ENCODE measurements at places on chromosomes 2 and 18.
A peak's percentile ranks its signal among the peaks of the same experiment; 100 is the strongest.

GRCh38 chr2:239889641-239890121, 135.5 kb downstream of the NDUFA10 start:
- no peak for DNase-seq

DNA sequence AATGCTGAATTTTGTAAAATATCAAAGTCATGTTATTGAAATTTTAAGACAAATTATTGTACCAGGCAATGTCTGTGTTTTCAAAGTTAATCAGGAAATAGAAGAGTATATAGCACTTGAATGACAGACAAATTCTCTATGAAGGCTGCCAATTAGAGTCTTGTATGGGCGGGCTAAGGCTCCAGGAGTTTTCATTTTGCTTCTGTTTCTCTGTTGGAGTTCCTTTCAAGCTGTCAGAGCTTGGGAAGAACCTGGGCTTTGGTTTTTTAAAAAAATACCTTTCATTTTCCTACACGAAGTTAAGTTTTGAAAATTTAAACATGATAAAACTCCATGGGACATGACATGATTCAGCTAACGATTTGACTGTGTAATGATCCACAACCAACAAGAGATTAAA, 339.0 kb upstream of the KCNH7 start:
- no peak for DNase-seq

- DNase-seq, result no peak
These were observed 104.7 kb downstream of the HNRNPLL start for GRCh38 chr2:38498045-38498481.

DNA sequence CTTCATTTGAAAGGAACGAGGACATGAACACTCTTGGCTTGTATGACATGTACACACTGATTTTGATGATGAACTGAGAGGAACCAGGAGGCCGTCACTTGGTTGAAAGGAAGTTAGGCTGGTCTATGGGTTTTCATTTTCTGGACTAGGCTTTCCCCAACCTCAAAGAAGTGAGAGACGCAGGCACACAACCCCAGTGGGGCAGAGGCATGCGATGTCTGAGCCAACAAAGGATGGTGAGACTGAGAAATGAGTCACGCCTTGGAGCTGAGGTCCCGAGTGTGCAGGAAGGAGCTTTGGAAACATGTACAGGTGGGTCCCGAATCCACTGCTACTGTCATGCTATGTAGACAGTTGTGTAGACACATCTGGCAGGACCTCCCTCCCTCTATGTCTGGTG, 24.1 kb downstream of the SIGLEC15 start:
- no peak for DNase-seq

GRCh38 chr2:240520130-240520973, 37.4 kb downstream of the ANKMY1 start:
- no peak for DNase-seq

GRCh38 chr2:183179156-183179555, 54.9 kb downstream of the NUP35 start:
- DNase-seq, result no peak

- no peak for DNase-seq
These were observed 3.1 kb downstream of the SLC14A1 start for GRCh38 chr18:45727068-45727467.

DNA sequence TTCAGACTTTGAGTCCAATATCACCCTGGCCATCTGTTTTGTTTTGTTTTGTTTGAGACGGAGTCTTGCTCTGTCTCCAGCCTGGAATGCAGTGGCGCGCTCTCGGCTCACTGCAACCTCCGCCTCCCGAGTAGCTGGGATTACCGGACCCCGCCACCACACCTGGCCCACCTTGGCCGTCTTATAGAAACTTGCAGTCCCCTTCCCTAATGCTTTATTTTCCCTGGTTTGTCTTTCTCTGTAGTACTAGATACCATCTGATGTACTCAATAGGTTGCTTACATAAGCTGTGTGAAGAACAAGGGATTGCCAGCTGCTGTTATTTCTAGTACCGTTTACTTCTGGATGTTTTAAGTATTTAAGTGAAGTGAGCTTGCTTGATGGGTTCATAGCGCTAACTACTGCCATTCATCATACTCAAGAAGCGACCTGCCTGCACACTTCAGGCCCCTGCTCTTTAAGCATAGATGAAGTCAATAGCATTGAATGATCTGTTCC, 1.2 kb downstream of the RPL31 start:
- DNase-seq, result no peak

DNA sequence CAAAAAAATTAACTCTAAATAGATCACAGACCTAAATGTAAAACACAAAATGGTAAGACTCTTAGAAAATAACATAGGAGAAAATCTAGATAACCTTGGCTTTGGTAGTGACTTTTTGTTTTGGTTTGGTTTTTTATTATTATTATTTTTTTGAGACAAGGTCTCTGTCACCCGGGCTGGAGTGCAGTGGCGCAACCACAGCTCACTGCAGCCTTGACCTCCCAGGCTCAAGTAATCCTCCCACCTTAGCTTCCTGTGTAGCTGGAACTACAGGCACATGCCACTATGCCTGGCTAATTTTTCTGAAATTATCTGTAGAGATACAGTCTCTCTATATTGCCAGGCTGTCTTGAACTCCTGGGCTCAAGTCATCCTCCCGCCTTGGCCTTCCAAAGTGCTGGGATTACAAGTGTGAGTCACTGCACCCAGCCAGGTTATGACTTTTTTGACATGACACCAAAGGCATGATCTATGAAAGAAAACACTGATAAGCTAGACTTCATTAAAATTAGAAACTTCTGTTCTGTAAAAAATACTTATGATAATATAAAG, 88.0 kb downstream of the HNRNPLL start:
- no peak for DNase-seq

- DNase-seq, result no peak
These were observed 55.6 kb downstream of the FAM117B start for GRCh38 chr2:202690321-202690900.

- no peak for DNase-seq
These were observed 33.1 kb upstream of the DNMT3A start for GRCh38 chr2:25374827-25375226.

DNA sequence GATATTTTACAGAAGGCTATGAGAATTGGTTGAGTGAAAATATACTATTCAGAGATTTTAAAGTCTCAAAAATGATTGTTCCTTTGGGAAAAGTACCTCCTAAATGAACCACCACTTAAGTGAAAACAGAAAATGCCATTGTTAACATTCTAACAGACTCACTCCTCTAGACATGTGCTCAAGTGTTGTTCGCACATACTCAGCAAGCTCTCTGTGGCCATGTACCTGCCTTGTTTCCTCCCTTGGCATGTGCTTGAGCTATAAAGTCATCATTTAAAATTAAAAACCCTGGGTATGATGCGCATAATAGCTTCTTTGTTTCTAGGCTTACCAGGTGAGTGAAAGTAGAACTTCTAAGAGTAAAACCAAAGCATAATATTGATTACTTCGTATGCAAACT, 343.2 kb upstream of the VRK2 start:
- no peak for DNase-seq

GRCh38 chr2:112087346-112088020, 32.4 kb downstream of the TMEM87B start:
- DNase-seq, result no peak

DNA sequence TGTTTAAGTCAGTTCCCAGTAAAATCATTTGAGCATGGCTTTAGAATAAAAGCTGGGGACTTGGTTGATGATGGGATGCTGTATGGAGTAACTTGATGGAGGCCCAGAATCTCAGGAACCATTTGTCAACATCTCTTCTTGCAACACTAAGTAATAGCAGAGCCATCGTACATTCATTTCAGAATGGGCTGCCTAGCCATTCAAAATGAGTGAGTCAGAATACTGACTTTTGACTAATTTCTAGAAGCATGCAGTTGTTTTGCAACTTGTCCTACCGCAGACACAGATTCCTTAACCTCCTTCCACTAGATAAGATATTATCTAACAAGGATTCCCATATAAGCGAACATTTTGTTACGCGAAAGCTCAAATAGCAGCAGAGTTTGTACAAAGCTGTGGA, 229.5 kb downstream of the CNTNAP5 start:
- no peak for DNase-seq

DNA sequence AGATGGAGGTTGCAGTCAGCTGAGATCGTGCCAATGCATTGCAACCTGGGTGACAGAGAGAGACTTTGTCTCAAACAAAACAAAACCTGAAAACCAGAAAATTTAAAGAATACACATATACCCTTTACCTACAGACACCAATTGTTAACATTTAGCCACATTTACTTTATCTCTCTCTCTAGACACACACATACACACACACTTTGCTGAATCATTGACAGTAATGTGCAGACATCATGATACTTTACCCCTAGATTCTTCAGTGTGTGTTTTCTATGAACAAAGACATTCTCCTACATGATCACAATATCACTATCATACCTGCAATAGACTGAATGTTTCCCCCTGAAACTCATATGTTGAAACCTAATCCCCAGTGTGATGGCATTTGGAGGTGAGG, 10.2 kb upstream of the CFLAR start:
- no peak for DNase-seq

- DNase-seq, result no peak
These were observed 57.1 kb upstream of the GPR45 start for GRCh38 chr2:105184420-105184819.

DNA sequence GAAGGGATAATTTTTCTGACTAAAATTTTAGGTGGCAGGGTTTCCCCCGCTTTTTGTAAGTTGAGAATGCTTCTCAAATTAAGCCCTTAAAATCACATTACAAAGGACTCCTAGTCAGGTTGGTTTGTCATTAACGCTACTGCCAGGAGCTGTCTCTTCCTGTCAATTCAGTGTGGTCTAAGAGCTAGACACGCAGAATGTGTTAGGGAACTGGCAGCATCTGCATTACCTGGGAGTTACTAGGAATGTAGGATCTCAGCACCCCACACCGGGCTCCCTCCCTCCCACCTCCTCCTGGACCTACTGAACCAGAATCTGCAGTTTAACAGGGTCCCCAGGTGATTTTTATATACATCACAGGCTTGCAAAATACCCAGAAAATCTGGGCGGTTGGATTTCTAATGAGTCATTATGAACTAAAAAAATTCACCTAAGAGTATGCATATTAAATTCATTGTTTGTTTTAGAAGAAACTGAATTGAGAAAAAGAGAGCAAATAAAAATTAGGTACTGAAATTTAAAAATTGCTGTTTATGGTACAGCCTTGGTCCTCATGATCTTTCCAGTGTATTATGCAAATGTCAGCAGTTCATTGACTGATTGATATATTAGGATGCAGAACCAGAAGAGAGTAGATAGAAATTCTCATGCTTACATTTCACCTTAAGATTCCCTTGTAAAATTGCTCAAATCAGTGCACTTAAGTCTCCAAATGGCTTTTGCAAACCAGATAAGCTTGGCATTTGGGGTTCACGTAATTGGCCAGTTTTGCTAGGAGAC, 130.9 kb upstream of the ITGA6 start:
- DNase-seq, result no peak

- no peak for DNase-seq
These were observed 223.6 kb upstream of the SIX2 start for GRCh38 chr2:45232818-45233217.

DNA sequence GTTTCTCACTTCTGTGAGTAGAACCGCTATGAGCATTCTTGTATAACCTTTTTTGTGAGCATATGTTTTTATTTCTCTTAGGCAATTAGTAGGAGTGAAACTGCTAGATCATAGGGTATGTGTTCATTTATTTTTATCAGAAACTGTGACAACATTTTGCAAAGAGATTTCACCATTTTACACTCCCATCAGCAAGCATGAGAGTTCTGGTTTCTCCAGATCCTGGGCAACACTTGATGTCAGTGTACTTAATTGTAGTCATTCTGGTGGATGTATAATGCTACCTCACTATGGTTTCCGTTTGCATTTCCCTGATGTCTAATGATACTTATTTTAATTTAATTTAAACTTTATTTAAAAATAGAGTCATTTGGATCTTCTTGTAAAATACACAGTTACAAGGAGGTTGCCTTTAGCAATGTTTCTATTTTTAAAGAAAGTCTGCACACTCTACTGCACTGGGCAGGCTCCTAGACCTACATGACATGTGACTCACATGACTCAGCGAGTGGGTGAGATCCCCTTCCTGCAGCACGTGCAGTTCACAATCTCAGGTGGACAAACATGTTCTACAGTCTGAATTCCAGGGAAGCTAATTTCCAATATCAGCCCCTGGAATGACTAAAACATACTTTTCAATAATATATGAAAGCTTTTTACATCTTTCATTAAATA, 127.0 kb upstream of the BCL2L11 start:
- DNase-seq, result peak; percentile 5

DNA sequence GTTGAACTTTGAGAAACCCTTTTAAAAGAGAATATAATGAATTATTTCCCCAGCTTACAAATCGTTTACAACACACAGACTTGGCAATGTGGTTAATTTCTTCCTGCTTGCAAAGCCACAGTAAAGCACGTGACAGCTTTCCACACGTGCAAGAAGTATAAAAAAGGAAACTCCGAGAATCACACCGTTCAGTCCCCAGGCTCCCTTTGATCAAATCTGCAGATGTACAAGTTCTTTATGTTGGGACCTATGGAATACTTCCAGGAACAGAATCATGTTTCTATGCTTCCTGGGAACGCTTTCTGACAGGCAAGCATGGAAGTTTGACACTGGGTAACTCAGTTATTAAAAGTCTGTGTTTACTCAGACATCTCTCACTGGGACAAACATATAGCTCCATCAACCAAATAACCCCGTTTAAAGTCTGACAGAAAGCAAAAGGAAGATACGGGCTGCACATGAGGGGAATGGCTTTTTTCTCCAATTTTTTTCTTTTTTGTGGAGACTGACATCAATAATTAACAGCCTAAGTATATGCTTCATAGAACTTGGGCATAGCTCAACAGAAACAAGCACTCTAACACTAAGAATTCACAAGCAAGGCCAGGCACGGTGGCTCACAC, 134.8 kb downstream of the EIPR1 start:
- no peak for DNase-seq

GRCh38 chr18:70337139-70337972, 48.5 kb downstream of the SOCS6 start:
- peak; percentile 88 for DNase-seq

GRCh38 chr18:62107881-62108280, 79.0 kb downstream of the PIGN start:
- DNase-seq, result no peak

- no peak for DNase-seq
These were observed 32.7 kb upstream of the ABCA12 start for GRCh38 chr2:215171151-215171550.

DNA sequence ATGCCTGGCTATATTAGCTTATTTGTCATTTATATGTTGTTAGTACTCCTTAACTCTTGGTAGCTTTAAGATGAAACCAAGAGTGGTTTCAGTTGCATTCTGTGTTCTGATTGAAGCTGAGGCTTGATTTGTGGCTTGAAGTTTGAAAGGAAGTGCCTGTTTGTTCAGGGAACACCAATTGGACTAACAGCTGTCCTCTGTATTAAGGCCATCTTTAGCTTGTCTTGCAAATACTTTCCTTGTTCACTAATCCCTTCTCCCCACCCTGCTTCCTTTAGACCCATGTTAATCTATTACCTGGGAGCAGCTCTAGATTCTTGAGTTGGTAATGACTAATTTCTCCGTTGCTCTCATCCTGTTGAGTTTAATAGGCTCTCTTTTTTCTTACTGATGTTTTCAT, 13.4 kb downstream of the ITGA6 start:
- DNase-seq, result no peak

DNA sequence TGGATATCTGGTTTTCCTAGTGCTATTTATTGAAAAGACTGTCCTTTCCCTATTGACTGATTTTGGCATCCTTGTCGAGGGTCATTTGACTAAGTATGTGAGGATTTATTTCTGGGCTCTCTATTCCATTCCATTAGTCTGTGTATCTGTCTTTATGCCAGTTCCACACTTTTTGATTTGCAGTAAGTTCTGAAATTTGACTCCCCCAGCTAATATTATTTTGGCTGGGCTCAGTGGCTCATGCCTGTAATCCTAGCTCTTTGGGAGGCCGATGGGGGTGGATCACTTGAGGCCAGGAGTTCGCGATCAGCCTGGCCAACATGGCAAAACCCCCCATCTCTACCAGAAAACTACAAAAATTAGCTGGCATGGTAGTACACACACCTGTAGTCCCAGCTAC, 46.8 kb upstream of the GAREM2 start:
- DNase-seq, result no peak
